ENCODE measurements at places on chromosomes 1 and 21.

GRCh38 chr1:6278263-6278662 is 17.4 kb upstream of the GPR153 start:
- no peak for DNase-seq

DNA sequence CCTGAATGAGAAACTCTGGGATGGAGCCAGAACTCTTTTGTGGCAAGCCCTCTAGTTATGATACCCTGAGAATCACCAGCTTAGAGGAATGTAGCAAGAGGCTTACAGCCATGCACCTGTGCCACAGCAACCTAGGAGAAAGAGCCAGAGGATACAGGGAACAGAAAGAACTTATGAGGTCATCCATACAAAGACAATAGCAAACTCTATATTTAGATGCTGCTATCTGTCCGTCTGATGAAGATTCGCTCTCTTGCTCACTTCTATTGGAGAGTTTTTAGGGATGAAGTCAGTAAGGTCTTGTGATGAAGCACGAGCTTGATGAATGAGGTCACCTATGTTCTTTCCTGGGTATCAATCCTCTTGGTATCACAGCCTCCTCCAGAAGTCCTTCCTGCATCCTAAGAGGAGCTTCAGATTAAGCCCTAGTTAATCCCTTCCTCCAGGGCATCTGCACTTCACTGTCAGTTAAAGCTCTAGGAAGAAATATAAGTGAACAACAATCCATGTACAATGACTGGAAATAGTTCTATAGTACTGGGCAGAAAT is 185.6 kb downstream of the DAB1 start:
- DNase-seq: no peak

- no peak for DNase-seq
These were observed 426.7 kb downstream of the NPHP4 start for GRCh38 chr1:5565281-5566125.

GRCh38 chr1:153792631-153793041 is 17.4 kb downstream of the SLC27A3 start:
- DNase-seq: no peak

DNA sequence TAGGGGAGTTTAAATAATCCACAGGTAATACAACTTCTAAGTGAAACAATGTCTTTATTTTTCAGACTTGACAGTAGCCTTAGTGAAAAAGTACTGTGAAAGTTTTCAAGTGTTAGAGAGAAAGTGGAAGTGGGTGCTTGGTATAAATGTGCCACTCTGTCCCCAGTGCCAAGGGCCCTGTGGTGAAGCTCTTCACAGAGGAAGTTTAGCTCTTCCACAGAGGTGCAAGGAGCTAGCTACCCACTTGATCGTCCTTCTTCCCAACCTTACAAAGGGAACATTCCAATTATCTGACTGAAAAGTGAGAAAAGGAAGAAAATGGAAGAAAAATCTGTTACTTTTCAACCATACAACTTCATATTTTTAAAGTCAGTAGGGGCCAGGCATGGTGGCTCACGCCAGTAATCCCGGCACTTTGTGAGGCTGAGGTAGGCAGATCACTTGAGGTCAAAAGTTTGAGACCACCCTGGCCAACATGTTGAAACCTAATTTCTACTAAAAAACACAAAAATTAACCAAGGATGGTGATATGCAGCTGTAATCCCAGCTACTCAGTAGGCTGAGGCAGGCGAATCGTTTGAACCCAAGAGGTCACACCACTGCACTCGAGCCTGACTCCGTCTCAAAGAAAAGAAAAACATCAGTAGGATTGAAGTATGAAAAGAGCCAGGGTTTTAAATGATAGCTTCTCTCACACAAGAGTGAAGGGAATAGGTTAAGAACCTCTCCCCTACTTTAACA is 41.0 kb upstream of the PTPRC start:
- no peak for DNase-seq

- DNase-seq: no peak
These were observed 3.5 kb upstream of the UBXN10 start for GRCh38 chr1:20182415-20182814.

- DNase-seq: no peak
These were observed 68.0 kb downstream of the SYT2 start for GRCh38 chr1:202642212-202642611.

- DNase-seq: no peak
These were observed 450.8 kb downstream of the USP25 start for GRCh38 chr21:16180614-16181013.

- DNase-seq: no peak
These were observed 165.9 kb upstream of the CACNA1E start for GRCh38 chr1:181317261-181317930.

- no peak for DNase-seq
These were observed 11.8 kb downstream of the RCC1 start for GRCh38 chr1:28517649-28517999.

DNA sequence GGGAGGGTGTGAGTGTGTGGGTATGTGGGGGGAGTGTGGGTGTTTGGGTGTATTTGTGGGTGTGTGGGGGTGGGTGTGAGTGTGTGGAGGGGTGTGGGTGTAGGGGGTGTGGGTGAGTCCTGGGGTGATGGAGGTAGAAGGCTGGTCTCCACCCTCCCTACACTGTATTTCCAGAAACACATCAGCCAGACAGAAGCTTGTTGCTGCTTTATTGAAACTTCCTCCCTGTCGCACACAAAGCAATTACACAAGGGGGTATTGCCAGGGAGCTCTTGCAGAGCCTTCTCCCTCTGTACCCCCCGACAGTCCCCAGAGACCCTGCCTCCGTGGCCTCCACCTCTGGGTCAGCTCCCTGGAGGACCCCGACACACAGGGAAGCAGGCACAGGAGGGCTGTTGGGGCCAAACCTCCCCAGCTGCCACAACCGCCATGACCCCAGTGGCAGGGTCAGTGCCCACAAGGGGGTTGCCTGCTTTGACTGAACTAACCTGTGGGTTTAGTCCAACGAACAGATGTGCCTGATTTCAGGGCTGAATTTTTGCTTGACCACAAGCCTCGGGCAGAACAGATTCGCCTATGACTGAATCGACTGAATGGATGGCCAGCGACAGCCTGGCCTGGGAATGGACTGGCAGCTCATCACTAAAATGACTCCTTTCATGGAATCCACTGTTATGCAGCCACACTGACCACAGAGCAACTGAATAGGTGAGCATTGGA is 9.1 kb upstream of the MATN1 start:
- DNase-seq: no peak

DNA sequence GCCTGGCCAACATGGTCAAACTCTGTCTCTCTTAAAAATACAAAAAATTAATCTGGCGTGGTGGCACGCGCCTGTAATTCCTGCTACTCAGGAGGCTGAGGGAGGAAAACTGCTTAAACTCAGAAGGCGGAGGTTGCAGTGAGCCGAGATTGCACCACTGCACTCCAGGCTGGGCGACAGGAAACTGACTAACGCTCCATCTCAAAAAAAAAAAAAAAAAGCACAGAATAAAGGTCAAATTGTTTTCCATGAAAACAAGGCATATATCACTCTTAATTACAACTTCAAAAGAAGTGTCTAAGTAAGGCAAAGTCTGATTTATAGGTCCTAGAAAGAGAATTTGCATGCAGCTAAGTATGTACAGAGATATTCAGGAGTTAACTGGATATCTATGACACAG is 25.6 kb downstream of the EYA3 start:
- DNase-seq: no peak

GRCh38 chr1:89532866-89533265 is 8.2 kb downstream of the LRRC8B start:
- DNase-seq: no peak

DNA sequence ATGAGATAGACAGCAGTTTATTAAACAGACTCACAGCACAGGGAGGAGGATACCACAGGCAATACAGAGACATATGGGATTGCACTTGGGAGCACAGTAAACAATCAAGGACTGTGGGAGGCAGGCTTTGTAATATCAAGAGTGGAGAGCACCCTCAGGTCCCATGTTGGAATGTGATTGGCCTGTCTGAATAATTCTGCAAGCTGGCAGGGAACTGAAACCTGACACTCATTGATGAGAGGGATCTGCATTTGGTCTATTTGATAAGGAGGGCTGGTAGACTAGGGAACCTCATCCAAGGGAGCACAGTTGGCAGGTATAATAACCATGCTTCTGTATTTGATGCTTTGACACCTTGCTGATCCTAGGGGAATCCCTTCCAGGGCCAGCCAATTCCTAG is 69.9 kb upstream of the PRMT6 start:
- no peak for DNase-seq

DNA sequence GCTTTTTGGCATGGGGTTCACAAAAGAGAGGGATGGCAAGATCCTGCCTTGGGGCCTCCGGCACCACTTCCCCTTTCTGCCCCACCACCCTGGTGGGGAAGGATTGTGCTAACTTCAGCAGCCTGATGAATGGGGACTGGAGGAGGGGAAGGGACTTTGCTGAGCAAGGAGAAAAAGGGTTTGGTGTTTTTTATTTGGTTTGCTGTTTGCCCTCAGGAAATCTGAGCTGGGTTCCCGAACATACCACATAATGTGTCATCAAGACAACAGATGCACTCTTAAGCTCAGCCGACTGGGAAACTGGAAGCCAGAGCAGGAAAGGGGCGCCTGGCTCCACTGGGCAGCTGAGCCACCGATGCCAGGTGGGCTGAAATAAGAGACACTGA is 19.8 kb downstream of the OLFML2B start:
- no peak for DNase-seq

DNA sequence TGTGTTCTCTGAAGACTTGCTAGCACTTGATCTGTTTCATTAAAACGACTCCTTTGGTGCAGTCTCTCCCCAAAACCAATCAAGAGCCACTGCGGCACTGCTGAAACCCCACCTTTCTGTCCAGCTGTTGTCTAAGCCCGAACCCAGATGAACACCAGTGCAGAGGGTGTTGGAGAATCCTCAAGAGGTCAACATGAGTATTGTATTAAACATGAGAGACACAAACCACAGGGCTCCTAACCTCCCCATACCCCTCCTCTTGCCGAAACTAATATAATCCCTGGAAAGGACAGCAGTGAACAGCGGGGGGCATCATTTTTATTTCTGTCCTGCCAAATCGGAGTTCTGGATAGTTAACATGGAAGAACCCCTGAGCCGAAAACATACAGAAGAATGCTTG is 333.9 kb downstream of the CAMTA1 start:
- no peak for DNase-seq

Measured in activated CD8-positive, alpha-beta memory T cell treated with anti-CD3 and anti-CD28 coated beads for 4 hours (primary cell).